ENCODE measurements at places on chromosomes 16 and 17.

DNA sequence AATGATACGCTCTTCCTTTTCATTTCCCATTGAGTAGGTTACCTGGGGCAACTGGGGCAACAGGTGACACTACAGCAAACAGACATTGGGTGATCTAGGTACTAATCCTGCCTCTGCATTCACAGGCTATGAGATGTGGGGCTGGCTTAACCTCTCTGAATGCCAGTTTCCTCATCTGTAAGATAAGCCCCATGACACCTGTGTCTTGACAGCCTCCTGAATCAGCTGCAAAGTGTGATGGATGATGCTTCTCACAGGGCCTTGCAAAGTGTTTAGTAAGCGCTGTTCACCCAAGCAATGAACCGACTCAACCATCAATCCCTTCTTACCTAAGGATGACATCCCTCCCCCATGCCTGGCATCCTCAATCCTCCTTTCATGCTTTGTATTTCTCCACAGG lies 322.8 kb downstream of the XYLT1 start:
- no peak for DNase-seq

- no peak for DNase-seq
These were observed 2.4 kb upstream of the SPOP start for GRCh38 chr17:49680314-49680713.

- DNase-seq, result no peak
These were observed 27.5 kb upstream of the PIK3R6 start for GRCh38 chr17:8894673-8895578.

DNA sequence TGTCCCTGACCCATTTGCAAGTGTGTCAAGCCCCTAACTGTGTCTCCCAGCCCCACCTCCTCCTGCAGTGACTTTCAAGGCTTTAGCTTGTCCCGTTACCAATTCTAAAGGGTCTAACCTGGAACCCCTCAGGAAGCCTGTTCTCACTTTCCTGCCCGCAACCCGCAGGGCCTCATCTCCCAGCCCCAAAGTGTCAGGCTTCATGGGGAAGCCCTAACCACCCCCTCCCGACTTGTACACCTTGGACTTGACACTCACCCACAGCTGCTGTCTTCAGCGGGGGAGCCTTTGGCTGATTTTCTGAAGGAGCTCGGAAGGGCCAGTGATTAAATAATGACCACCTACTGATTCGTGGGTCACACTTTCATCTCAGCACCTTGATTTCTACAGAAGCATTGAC lies 33.1 kb downstream of the NLRC5 start:
- no peak for DNase-seq

DNA sequence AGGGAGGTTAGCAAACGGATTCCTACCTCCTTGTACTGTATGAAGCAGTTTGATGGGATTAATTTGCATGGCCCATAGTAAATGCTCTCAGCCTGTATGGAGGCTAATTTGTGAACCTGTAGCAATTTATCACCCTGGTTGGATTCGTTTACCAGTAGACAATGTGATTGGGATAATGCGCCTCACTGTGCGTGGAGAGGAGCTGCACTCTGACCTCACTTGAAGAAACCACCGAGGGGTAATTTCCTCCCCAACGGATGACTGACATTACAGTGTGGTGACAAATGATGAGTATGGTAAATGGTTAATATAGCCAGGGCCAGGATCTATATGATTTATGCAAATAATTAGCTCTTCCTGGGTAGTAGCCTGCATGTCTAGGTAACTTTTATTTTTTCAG lies 479.1 kb upstream of the RBFOX1 start:
- no peak for DNase-seq

GRCh38 chr17:19833914-19834313 lies 33.8 kb downstream of the ULK2 start:
- no peak for DNase-seq

GRCh38 chr17:61411261-61412142 lies 11.9 kb downstream of the TBX2 start:
- DNase-seq, result no peak

DNA sequence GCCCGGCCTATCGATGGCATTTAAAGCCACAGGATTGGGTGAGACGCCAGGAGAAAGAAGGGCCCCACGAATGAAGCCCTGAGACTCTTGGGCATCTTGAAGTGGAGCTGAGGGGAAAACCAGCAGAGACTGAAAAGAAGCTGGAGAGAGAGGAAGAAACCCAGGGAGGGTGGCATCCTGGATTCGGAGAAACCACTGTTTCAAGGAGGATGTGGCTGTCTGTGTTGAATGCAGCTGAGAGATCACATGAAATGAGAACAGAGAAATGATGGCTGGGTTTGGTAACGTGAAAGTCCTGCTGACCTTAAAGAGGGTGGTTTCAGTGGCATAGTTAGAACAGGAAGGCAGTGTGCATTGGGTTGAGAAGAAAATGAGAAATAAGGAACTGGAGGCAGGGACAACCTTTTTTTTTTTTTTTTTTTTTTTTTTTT lies 3.8 kb downstream of the TNFSF12 start:
- DNase-seq, result no peak

DNA sequence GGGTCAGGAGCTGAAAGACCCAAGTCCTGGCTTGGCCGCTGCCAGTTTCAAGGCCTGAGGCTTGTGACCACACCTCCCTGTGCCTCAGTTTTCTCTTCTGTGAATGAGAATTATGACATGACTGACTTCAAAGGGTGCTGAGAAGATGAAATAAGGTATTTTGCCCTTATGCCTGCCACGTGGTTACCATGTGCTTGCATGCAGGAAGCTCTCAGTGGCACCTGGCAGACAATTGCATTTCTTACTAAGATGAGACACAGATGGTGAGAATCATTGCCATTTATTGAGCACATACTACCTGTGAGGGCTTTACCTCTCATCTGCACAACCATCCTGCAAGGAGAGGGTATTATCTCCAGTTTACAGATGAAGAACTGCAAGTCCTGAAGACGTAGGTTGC lies 69.8 kb downstream of the MRM1 start:
- no peak for DNase-seq

GRCh38 chr16:85660843-85661739 lies 27.7 kb downstream of the GINS2 start:
- DNase-seq, result no peak

Data from stimulated activated CD8-positive, alpha-beta memory T cell treated with anti-CD3 and anti-CD28 coated beads, Interleukin-4, amount 100 ng/mL, for 1 hour (primary cell).